Transverse colon (tissue), 4 donors: ENCODE measurements at places on chromosomes 3 and 15. TPM values are rescaled to one million over a fixed set of nuclear protein-coding genes. Genes with fewer than 3 reads are reported as not detected.

GRCh38 chr15:97561529-97561928 is 399.0 kb upstream of the ARRDC4 start:
- no peak for DNase-seq

DNA sequence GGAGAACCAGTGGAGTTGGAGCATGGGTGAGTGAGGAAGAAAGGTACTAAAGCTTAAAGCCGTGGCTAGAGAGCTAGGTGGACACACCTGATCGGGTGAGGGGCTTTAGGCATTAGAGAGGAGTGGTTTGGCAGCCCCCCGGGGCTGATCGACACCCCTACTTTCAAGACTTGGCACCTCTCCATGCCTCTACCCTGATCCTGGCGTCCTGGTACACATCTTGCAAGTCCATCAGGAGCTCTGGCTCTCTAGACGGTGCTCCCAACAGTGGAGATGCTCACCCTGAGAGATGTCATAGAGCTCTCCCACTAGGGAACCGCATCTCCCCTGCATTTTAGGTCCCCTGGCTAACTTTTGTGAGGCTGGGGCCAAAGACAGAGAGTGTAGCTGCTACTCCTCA is 98.1 kb downstream of the XXYLT1 start:
- DNase-seq, result no peak

- peak; percentile 91 for DNase-seq
These were observed 500 bp upstream of the ZSCAN2 start for GRCh38 chr15:84600331-84600686.

- no peak for DNase-seq
These were observed 364.7 kb downstream of the FHIT start for GRCh38 chr3:60886518-60886917.

DNA sequence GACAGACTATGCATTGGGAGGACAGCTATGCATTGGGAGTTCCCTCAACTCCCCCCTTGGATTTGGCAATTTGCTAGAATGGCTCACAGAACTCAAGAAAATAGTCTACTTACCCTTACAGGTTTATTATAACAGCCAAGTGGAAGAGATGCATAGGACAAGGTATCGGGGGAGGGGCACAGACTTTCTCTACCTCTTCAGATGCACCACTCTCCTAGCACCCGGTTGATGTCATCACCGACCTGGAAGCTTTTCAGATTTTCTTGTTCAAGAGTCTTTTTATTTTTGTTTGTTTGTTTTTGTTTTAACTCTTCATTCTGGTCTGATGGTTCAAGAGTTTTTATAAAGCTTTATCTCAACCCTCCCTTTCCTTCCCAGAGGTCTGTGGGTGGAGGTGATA is 20.7 kb upstream of the ADAMTS9 start:
- no peak for DNase-seq

Gene AGTR1
- 7.1 TPM for total RNA-seq
